ENCODE measurements at places on chromosomes 4 and X.

- no peak for DNase-seq
These were observed 772 bp downstream of the EOLA1 start for GRCh38 chrX:149541521-149542047.

GRCh38 chrX:48530736-48531135 is 8.8 kb upstream of the TBC1D25 start:
- DNase-seq, result no peak

- DNase-seq, result peak; percentile 50
These were observed 460.3 kb downstream of the MID1IP1 start for GRCh38 chrX:39261446-39262147.

DNA sequence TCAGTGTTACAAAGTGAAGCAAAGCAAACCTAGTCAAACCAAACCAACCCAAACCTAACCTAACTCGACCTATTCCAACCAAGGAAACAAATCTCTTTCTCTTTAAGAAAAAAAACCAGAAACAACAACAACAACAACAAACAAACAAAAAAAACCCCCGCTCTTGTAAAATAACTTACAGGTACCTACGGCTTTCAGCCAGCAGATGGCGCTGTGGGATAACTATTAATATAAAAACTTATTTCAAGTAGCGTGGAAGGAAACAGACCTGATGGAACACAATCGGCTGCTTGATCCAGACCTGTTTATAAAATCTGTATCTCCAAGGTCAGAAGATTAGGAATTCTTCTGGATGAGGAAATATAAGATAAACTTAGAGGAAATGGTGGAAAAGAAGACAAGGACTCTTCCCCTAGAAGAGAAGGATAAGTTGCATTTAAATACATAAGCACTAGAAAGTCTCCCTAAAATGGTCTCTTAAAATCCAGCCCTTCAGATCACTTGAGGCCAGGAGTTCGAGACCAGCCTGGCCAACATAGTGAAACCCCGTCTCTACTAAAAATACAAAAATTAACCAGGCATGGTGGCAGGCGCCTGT is 34.4 kb upstream of the CDKL5 start:
- peak; percentile 15 for DNase-seq

DNA sequence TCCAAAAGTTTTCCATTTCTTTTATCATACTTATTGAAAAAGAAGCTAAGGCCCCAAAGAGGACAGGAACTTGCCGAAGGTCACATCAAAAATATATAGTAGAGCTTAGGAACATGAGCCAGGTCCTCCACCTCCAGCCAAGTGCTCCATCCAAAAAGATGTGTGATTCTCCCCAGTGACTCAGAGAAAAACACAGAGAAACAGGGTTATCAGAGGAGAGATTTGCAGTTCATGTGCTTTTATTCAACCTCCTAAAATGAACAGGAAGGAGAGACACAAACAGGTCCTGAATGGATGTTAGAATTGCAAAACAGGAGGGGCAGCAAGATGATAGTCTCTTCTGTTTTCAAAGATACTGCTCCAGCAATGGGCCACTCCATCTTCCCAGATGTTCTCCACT is 19.6 kb upstream of the FGF16 start:
- DNase-seq, result no peak

DNA sequence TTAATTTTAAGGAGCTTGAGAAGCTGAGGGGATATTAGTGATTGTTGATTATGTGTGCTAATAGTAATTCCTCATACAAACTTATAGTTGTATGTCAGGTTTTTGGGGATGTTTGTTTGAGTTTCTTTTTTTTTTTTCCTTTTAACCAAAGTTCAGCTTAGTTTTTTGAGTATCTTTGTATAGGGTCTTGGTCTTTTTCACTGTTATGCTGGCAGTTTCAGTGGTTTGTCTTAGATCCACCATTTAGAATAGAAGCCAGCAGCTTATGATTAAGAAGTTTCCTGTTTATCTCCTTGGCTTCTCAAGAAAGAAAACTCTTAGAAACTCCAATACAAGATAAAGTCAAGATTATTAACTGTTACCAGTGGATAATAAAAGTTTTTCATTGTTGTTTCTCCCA is 16.1 kb downstream of the CPEB2 start:
- DNase-seq, result no peak

GRCh38 chr4:185099024-185099682 is 43.9 kb upstream of the SLC25A4 start:
- no peak for DNase-seq

DNA sequence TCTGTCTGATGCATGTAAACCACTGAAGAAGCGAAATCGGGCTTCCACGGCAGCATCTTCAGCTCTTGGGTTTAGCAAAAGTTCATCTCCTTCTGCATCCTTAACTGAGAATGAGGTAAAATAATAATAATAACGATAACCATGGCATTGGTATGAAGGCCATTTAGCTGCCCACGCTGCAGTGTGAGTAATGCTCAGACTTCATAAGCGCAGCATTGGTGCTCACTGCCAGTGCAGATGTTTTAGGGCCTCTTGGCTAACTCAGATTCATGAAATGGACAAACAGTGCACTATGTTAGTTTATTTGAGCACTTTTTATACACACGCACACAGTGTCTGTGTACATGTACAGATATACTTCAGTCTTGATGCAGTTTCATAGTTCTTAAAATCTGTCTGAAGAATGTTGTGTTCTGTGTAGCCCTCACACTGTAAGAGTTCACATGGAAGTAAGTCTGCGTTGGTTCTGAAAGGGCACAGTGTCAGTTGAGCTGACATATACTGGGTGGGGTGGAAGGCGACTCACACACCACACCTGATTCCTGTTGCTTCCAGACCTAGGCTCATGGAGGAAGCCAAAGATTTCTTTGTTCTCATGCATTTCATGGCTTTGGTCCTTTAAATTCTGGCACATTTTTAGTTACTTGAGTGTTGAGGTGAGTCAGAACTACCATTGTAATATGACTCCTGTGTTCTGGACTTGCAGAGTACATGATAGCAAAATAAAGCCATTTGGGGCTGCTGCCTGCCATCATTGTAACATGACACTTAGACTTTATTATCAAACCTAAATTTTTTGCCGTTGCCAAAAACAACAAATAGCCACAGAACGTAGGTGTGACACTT is 68.7 kb downstream of the NSD2 start:
- DNase-seq, result peak; percentile 80

GRCh38 chrX:118350221-118350620 is 4.3 kb downstream of the WDR44 start:
- no peak for DNase-seq

DNA sequence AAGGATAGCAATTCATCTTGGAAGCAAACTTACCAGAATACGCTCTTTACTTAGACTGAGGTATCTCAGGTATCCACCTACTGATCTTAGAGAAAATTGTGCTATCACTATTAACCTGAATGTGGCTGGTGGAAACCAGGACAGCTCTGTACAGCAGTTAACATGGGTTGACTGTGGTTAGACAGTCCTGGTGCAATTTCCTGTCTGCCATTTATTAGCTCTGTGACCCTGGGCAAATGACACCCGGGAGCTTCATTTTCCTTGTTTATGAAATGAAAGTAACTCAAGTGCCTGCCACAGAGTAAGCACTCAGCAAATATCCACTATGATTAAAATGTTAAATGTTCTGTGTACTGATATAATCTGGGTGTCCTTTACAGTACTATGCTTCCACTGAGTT is 60.0 kb downstream of the SMC1A start:
- no peak for DNase-seq

GRCh38 chrX:139738581-139738980 is 30.6 kb upstream of the MCF2 start:
- no peak for DNase-seq

- DNase-seq, result no peak
These were observed 26.7 kb upstream of the RBM47 start for GRCh38 chr4:40656201-40656863.

DNA sequence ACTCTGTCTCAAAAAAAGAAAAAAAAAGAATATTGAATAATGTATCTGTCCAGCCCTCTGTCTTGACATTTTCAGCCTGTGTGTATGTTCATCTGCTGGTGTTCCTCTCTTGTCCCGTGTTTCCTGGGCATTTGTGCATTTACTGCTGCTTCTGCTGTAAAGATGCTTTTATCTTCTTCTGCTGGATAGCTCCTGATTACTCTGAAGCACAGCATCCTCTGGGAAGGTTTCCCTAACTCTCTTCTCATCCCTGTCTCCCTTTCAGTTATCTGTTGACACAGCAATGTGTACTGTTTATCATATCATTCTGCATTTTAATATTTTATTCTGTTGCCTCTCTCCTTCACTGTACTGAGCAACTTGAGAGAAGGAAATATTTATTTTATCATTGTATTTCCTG is 74.2 kb upstream of the HPGD start:
- DNase-seq, result no peak

- no peak for DNase-seq
These were observed 35.3 kb upstream of the GPM6B start for GRCh38 chrX:13852001-13852695.

DNA sequence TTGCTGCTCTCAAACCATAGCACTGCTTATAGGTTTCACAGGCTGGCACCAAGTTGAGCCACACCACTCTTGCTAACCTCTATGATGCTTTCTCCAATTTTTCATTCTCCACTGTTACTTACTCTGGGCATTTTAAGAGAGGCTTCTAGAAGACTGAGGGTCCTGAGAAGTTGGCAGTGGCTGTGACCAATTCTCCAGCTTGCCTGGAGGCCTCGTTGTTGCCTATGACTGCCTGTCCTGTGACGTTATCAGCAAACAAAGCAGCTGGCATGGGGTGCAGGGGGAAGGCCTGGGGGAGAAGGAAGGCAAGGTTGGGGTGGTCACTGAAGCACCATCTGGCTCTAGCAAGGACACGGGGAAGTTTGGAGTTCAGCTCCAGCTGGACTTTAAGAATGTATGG is 30.4 kb upstream of the PDLIM3 start:
- DNase-seq, result no peak

GRCh38 chrX:22249371-22249770 is 23.3 kb upstream of the CBLL2 start:
- DNase-seq, result no peak

DNA sequence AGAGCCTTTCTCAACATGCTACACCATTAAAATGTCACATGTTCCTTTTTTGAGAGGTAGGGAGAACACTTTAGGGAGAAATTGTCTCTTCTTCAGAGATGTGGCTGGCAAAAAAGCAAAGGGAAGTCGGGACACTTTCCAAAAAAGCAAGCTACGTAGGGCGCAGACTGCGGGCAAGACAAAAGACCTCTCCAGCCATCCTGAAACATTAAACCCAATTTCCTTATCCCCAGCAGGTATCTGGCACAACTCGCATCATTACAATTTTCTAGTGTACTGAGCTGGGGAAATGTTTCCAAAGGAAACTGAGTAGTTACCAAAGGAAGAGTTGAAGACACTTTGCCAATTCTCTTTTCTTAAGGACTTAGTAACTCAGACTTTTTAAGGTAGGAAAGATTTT is 116.0 kb downstream of the PACRGL start:
- DNase-seq, result no peak

- DNase-seq, result no peak
These were observed 20.4 kb downstream of the NELFA start for GRCh38 chr4:1988327-1988724.

- DNase-seq, result peak; percentile 89
These were observed 28.7 kb downstream of the INPP4B start for GRCh38 chr4:142817442-142817841.

- no peak for DNase-seq
These were observed 19.8 kb upstream of the SGMS2 start for GRCh38 chr4:107804956-107805355.

DNA sequence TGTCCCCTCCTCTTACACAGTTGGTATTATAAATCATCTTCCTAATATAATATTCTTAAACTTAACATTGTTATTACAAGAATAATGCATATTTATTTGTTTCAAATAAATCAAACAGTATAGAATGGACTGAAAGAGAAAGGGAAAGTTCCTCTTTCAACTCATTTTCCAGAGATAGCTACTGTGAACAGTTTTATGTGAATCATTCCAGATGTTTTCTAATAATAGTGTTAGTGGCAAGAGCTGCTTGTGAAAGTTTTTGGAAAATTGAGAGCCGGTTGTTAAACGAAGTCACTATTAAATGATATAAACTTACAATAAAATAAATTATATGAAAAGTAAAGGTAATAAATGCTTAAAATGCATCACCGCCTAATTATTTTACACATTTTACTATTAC is 14.6 kb downstream of the TMSB4X start:
- DNase-seq, result no peak

- DNase-seq, result no peak
These were observed 21.5 kb downstream of the PRSS12 start for GRCh38 chr4:118331352-118331751.

GRCh38 chrX:65596270-65597034 is 61.9 kb upstream of the LAS1L start:
- DNase-seq, result no peak

DNA sequence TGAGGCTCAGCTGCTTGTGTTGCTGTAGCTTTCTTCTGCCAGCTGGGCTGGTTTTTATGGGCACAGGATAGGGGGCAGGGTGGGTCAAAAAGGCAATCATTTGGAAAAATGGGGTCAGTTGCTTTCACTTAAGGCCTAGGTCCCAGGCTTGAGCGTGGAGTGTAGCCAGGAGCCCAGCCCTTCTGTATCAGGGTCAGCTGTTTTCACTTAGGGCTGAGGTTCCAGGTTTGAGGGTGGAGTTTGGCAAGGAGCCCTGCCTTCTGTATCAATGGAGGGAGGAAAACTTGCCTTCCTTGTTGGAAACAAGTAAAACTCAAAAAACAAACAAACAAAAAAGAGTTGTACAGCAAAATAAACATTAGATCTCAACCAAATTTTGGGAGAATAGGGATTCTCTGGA is 37.0 kb upstream of the UGT8 start:
- DNase-seq, result no peak

DNA sequence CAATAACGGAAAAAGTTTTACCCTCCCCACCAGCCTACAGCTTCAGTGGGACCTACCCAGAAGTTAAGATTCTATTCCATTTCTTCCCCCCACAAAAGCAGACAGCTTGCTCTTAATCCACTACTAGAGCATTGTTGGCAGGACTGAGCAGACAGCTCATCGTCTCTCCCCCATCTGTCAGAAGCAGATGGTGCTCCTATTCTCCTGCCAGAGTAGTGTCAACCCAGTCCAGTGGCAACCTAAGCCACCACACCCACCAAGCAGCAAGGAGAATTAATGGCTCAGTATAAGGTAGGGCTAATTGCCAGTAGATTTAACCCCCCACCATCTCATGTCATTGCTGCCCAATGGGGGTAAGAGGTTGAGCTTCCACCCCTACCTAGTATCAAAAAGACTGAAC is 62.0 kb downstream of the AWAT2 start:
- no peak for DNase-seq

Data from stromal cell of bone marrow (primary cell).